ENCODE measurements at places on chromosomes 7 and 10.

DNA sequence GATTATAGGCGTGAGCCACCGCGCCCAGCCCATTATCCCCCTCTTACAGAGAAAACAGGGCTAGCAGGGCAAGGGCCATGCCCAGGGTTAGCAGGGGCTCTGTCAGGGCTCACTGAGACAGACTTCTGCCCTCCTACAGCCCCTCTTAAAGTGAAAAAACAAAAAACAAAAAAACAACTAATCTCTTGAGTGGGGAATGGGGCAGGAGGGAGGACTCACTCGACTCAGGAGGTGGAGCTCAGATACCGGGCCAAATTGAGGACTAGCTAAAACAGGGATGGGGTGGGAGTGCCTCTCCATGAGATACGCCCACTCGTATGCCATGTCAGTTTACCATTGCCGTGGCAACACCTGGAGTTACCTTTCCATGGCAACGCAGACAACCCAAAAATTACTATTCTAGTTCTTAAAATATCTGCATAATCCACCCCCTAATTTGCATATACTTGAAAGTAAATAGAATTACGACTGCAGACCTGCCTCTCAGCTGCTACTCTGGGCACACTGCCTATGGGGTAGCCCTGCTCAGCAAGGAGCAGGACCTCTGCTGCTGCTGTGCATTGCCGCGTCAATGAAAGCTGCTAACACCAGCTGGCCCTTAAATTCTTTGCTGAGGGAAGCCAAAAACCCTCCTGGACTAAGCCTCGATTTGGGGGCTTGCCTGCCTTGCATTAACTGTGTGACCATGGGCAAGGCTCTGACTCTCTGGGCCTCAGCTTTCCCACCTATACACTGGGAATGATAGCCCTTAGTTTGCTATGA is 13.4 kb downstream of the SSC4D start:
- DNase-seq, result no peak

- DNase-seq, result peak; percentile 72
Observed at GRCh38 chr7:73734619-73735527, 3.7 kb downstream of the ABHD11 start.

GRCh38 chr7:106552645-106553445 is 108.1 kb downstream of the CCDC71L start:
- no peak for DNase-seq

GRCh38 chr7:131370523-131370968 is 42.9 kb downstream of the MKLN1 start:
- DNase-seq, result no peak

DNA sequence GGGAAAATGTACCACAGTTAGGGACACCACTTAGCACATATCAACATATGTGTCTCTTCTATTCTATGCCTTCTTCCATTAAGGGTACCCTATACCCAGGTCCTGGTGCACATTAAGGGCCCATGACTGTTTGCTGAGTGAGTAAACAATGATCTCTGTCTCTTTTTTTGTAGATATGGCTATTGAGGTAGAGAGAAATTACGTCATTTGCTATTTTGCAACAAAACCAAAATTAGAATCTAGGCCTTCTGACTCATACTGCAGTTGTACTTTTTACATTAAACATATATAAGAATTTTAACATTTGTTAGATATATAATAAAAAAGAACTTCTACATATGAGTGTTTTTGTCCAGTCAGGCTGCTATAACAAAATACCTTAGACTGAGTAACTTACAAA is 683.2 kb upstream of the LRRN3 start:
- no peak for DNase-seq

DNA sequence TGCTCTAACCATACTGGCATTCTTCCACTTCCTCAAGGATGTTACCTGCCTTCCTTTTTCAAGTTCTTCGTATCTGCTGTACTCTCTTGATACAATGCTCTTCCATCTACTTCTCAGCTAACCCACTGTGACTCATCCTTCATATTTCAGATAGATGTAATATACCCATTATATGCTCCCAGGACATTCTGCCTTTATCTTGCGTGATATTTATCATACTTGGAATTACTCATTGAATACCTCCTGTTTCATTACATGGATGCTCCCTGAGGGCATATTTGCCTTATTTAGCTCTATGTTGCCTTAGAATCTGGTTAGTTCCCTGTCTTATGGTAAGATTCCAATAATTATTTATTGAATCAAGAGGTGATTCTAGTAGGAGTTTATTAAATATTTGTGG is 706.4 kb downstream of the SORCS3 start:
- DNase-seq, result no peak
